ENCODE measurements at places on chromosomes 11 and 22.

DNA sequence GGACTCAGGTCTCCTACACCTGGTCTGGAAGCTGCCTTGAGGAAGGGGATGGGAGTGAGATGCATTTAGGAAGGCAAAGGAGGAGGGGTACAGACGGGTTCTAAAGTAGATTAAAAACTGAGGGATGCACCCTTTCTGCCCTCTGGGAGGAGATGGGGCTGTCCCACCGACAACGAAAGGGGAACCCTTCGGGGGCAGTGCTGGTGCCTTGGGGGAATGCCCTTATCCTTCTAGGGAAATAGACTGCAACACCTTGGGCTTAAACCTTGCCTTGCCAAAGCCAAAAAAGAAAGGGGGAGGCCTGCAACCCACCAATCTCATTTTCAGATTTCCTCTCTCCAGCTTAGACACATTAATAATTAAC is 89.8 kb downstream of the PLEKHA7 start:
- DNase-seq: no peak

DNA sequence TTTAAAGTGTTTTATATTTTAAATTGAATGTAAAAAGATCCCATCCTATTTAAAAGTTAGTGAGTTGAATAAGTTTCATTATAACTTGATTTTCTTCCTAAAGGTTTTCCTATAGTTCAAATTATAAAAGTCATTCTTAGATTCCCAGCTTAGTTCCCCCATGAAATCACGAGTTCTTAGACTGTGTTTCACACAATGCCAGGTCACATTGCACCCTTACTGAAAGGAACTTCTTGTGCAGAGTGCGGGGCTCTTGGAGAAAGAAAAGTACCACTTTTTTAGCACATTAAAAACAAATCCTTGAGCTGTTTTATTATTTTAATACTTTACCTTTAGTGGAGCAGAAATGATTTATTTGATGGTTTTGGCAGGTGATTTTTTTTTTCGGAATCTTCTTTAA is 15.6 kb downstream of the GRAP2 start:
- DNase-seq: no peak

GRCh38 chr11:70854901-70855556 is 397.3 kb downstream of the SHANK2 start:
- no peak for DNase-seq

GRCh38 chr11:77580712-77581337 is 8.9 kb upstream of the AQP11 start:
- DNase-seq: no peak

DNA sequence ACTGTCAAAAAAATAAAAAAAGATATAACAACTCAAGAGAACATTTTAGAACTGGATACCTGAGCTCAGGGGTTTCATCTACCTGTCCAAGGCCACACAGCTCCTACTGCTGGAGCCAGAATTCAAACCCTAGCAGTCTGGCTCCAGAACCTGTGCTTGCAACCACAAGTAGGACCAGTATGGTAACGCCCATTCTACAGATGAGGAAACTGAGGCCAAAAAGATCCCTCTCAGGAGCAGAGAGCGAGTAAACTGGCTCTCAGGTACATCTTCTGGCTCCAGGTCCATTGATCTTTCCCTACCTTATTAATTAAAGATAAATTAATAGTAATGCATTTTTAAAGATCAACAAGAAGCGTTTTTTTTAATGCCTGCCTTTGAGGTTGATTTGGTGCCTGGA is 19.2 kb downstream of the P2RX3 start:
- DNase-seq: peak; percentile 8

DNA sequence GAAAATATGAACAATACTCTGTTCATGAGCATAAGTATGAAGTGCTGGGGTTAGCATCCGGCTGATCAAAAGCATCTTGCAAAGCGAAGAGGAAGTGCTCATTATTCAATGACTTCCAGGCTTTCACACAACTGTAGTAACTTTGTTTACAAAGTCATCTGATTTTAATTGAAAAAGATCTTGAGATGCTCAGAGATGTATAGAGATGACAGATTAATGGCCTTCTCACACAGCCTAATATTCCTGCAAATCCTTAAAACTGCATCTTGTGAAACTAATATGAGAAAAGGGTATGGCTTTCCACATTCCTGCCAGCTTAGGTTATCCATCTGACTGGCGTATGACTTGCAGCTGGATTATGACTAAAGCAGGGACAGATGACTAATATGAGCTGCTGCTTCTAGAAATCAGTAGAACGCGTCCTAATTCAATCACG is 125.4 kb downstream of the CASP12 start:
- DNase-seq: peak; percentile 50

- DNase-seq: no peak
Measured at GRCh38 chr11:26801601-26802000, 79.7 kb upstream of the SLC5A12 start.

- DNase-seq: no peak
Measured at GRCh38 chr11:82682003-82682751, 51.5 kb downstream of the FAM181B start.

GRCh38 chr11:99865951-99866350 is 821.1 kb upstream of the ARHGAP42 start:
- no peak for DNase-seq

GRCh38 chr11:132186699-132187098 is 816.3 kb downstream of the NTM start:
- DNase-seq: no peak

DNA sequence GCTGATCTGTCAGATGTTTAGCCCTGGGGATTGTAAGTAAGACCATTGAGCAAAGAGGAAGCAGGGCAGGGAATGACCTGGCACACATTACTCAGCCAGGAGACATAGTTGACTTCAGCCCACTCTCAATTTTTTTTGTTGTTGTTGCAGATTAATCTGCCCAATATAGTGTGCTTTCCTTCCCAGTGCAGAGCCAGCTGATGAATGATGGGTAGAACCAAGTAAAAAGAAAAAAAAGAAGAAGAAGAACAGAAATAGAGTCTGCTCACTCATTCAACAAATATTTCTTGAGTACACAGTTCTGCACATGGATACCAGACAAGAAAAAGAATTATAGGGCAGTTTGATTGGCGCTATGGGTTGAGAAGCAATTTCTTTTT is 292.7 kb downstream of the ETS1 start:
- no peak for DNase-seq

DNA sequence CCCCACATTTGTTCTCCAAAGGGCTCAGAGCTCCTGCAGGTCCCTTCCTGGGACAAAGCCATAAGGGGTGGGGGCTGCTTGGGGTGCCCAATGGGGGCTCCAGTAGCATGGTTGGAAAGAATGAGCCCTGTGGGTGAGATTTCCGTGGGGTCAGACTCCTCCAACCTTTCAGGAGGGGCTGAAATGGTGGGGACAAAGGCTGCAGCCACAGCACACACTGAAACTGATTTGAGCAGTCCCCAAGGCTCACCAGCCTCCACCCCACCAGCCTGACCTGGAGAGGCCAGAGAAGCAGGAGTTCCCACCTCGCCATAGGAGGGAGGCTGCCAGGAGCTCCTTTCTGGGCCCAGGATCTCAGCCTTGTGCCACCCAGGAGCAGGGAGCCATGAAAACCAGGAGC is 69.2 kb downstream of the MN1 start:
- no peak for DNase-seq

DNA sequence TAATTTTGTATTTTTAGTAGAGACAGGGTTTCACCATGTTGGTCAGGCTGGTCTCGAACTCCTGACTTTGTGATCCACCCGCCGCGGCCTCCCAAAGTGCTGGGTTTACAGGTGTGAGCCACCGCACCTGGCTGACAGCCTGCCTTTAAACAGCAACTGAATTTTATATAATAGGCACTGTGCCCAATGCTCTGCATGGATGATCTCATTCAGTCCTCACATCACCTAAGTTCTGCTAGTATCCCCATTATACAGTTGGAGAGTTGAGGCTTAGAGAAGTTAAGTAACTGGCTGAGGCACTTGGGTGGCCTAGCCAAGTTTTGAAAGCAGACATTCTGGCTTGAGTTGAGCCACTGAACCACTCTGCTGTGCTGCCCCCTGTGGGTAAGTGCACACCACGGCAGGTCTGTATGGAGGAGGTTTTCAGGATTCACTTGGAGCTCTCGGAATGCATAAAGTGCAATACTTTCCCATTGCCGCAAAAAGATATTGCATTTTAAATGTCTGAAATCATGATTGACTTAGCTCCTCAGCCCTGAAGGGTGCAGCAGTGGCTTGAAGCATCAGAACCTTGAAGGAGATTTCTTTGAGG is 112.4 kb downstream of the LDLRAD3 start:
- DNase-seq: no peak

Data from left hindlimb (tissue), 1 donor.